ENCODE measurements at places on chromosomes 4 and X. TPM values are rescaled to one million over a fixed set of nuclear protein-coding genes. Genes with fewer than 3 reads are reported as not detected.

Gene PLAC8
- total RNA-seq: 1.0 TPM

Gene PDE6B
- total RNA-seq: 0.39 TPM

Gene BEX1
- total RNA-seq: not detected

Gene PHEX
- not detected for total RNA-seq

Gene FABP2
- total RNA-seq: not detected

Gene RNF128
- 4.8 TPM for total RNA-seq

Gene SNCA
- 4.6 TPM for total RNA-seq

Gene NBDY
- total RNA-seq: 15.6 TPM

- no peak for DNase-seq
Observed at GRCh38 chrX:86149119-86149518, 868 bp downstream of the DACH2 start.

DNA sequence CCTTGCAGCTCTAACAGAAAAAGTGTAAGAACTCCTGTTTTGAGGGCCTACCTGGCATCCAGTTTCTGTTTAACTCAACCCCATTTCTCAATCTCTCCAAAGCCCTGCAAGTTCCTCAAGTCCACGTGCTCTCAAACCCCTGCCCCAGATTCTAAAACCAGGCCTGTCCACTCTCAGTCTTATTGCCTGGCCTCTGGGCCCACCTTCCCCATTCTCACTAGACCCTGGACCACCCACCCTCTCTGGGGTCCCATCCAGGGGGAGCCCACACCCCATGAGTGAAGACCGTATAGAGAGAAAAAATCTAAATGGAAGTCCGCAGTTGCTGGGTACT, 58.3 kb downstream of the TLR10 start:
- no peak for DNase-seq

GRCh38 chrX:20988118-20988517, 386.1 kb upstream of the CNKSR2 start:
- DNase-seq: no peak

DNA sequence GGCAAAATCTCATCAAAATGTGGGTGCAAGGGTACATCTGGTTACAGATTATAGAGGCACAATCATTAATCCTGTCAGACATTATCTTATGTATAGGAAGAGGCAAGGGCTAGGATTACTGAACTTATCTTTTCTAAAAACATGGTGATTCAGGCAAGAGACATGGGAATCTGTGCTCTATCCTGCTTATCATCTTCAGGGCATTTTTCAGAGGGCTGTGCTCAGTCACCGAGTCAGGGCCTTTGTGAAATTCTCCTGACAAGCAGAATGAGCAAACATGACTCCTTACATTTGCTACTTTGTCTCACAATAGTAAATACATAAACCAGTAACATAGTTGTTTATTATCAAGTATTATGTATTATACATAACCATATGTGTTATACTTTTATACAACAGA, 84.2 kb upstream of the KCTD8 start:
- no peak for DNase-seq

DNA sequence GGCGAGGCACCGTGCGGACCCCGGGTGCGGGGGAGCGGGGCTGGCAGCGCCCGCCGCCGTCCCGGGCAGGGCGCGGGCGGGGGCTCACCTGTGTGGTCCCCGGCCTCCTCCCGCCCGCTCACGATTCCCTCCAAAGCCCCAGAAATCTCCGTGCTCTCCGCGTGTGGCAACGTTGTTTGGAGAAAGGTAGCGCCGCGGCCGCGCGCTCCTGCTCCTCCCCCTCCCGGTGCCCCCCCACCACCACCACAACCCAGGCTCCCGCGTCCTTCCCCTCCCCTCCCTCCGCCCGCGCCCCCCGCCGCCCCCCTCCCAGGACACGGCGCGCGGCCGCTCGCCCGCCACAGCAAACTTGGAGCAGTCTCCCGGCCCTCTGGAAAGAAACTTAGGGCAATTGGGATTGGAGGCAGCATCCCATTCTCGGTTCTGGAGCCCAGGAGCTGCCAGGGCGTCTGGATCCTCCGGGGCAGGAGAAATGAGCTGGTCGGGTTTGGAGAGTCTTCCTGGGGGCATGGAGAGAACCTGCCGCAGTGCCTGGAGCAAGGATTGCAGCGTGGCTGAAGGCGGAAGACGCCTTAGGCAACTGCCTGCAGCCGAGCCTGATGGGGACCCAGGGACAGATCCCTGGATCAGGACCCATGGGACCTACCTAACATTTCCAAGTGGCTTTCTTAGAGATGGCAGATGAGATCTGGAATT, 855 bp downstream of the KLF3 start:
- peak; percentile 81 for DNase-seq

DNA sequence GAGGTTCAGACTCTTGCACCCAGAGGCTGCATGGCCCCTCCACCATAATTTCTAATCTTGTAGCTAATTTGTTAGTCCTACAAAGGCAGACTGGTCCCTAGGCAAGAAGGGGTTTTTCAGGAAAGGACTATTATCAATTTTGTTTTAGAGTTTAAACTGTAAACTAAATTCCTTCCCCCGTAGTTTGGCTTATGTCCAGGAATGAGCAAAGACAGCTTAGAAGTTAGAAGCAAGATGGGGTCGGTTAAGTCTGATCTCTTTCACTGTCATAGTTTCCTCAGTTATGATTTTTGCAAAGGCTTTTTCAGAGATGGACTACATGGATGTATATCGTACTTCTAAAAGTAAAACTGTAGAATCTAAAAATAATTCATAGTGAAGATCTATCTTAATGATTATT, 258.1 kb upstream of the IL1RAPL1 start:
- DNase-seq: no peak

DNA sequence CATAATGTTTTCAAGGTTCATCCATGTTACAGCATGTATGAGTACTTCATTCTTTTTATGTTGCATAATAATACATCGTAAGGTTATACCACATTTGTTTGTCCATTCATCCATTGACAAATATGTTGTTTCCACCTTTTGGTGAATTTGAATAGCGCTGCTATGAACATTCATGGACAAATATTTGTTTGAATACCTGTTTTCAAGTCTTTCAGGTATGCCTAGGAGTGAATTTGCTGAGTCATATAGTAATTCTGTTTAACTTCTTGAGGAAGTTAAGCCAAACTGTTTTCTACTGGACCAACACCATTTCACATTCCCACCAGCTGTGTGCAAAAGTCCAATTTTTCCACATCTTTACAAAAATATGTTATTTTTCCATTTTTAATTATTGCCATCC, 31.5 kb downstream of the IRS4 start:
- no peak for DNase-seq

- no peak for DNase-seq
Observed at GRCh38 chr4:72449705-72450104, 119.3 kb downstream of the ADAMTS3 start.

DNA sequence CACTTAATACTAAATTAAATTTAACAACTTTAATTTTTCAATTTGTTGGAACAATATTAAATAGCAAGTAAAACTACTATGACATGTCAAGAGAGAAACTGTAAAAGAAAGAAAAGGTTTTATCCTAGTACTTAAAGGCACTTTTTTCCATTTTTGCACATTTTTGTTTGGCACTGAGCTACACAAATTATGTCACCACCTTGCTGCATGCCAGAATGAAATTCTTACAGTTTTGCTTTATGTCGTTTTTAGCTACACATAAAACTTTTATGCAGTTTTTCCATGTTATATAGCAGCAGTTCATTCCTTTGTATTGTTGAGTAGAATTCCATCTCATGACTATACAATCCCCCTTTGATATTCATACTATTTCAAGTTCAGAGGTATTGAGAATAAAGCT, 99.1 kb upstream of the RXFP1 start:
- no peak for DNase-seq

DNA sequence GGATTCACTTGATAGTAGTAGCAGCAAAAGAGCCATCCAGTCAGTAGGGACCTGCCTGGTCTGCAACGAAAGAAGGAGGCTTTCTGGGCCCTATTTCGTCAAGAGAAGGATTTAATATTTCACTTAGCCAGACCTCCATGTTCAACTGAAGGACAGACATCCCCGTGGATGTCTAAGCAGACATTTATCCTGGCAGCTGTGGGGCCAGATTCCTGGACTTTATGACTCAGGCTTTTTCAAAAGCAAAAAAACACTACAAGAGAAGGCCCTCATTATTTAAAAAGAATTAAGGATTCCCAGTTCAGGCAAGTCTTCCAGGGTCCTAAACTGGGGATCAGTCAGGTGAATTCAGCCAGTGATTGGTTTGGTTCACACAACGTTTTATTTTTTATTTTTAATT, 88.5 kb upstream of the TSPAN5 start:
- no peak for DNase-seq

- DNase-seq: no peak
Observed at GRCh38 chr4:116122124-116122523, 963.3 kb downstream of the TRAM1L1 start.

DNA sequence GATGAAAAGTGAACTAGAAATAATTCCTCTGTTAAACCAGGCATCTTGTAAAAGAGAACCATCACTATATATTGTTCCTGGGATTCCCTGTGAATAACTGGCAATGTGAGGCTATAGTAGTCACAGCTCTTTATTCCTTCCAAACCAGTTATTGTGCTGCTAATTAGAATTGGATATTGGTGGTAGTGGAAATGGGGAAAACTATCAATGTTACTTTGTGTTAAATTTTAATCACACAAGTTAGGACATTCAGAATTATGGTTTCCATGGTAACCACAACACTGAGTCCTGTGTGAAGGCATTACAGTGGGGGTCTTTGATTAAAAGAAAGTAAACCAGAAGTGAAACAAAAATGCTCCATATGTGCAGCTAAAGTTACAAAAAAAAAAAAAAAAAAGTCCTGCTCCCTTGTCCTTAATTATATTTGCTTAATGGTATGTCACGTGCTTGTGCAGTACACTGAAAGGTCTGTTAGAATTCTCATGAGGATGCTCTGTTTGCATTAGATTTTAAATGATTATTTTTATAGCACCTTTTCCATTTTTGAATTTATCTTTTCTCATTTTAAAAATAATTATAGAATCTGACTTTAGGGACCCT, 200.4 kb downstream of the ADGRL3 start:
- no peak for DNase-seq

DNA sequence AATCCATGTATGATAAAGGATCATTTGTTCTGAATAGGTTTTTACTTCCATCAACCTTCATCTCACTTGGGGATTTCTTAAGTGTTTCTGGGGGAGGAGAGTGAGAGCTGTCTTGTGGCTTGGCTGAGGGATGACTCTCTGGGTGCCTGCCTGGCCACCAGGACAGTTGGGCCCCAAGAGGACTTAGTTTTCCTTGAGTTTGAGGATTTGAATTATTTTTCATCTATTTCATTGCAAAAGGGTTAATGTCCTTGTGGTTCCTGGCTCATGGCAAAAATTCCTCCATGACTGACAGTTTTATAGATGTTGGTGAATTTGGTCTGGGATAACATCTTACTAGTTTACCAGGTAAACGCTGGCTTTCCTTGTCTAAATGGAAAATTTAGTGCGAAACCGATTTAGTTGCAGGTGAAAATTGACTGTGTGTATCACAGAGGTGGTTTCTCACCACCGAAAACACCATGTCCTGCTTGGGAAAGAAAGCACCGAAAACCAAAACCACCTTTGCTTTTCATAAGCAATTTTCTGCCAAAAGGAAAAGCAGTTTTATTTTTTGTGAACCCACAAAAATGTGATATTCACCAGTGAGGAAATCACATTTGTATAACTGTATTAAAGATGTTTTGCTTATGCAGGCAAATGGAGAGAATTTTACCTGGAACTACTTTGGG, 331.3 kb upstream of the SFRP2 start:
- no peak for DNase-seq

Measured in psoas muscle (tissue), 8 donors.